ENCODE measurements at places on chromosomes 16 and 17. TPM values are rescaled to one million over a fixed set of nuclear protein-coding genes. Genes with fewer than 3 reads are reported as not detected.
A peak's percentile ranks its signal among the peaks of the same experiment; 100 is the strongest.

Gene GP1BA
- not detected for total RNA-seq

- no peak for DNase-seq
Measured at GRCh38 chr17:83086199-83086880, 6.9 kb downstream of the METRNL start.

- peak; percentile 99 for DNase-seq
Measured at GRCh38 chr16:65125871-65126270, 4.0 kb upstream of the CDH11 start.

Gene BCKDK
- total RNA-seq, result 26.9 TPM

Gene SYT17
- 4.1 TPM for total RNA-seq

DNA sequence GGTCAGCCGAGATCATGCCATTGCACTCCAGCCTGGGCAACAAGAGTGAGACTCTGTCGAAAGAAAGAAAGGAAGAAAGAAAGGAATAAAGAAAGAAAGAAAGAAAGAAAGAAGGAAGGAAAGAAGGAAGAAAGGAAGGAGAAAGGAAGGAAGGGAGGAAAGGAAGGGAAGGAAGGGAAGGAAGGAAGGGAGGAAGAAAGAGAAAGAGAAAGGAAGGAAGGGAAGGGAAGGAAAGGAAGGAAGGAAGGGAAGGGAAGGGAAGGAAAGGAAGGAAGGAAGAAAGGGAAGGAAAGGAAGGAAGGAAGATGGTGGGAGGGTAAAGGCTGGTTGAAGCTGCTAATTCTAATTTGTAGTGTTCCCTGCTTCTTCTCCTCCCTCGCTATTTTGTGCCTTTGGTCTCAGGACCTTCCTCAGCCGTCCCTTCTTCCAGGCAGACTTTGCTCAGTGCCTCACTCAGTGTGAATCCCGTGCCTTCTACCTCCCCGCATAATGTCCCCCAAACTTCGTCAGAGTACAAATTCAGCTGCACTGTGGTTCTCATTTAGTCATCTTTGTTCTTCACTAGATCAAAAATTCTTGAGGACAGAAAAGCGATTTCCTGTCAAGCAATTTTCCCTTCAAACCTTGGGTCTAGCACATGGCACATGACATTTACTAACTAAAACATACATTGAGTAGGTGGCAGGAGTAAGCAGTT lies 31.1 kb upstream of the PAFAH1B1 start:
- DNase-seq, result no peak

DNA sequence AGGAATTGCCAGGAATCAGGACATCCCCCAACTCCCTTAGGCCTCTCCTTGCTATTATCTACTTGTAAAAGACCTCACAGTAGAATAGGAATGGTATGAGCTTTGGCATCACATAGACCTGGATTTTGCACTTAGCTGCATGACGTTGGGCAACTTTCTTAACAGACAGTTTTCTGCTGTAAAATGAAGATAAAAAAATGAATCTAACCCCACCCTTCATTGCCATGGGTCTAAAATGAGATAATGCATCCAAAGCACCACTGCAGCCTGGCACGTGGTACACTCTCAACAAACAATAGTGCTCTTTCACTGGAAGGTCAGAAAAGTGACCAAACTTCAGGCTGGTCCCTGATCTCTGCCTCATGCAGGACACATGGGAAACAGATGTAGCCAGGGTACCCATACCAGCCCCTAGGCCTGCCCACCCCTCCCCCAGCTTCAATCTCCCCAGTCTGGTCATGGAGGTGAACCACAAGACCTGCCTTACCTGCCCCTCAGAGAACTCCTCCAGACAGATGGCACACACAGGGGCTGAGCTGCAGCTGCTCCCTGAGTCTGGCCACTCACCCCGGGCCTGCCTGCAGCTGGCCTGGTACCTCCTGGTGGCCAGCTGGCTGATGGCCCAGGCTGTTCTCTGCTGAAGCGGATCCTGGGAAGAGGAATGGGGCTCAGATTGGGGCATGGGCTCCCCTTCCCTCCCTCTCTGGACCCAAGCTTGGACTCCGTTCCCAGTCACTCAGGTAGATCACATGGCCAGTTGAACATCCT lies 8.5 kb upstream of the SUPT4H1 start:
- DNase-seq, result no peak

Gene HBA1
- total RNA-seq, result 2.2 TPM

Gene PYY
- total RNA-seq, result not detected

DNA sequence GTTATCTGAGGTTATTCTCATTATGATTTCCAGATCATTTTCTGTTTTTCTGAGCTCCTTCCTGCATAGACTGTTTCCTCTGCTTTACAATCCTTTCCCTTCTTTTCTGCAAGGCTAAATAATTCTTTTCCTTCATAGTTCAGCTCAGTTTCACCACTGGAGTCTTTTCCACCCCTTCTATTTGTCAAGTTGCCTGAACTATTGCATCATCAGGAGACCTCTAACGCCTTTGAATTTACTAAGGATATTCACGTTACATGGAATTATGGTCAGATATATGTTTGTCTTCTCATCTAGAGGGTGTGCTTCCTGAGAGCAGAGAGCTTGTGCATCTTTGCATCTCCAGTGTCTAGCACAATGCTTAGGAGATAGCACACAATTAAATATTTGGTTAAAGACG lies 140.4 kb upstream of the CA10 start:
- DNase-seq, result no peak

- no peak for DNase-seq
Measured at GRCh38 chr17:76537578-76538280, at the start of gene CYGB. TSS of gene CYGB (minus strand) at chr17:76537709. CDS start at chr17:76537542, 167 bp downstream.

DNA sequence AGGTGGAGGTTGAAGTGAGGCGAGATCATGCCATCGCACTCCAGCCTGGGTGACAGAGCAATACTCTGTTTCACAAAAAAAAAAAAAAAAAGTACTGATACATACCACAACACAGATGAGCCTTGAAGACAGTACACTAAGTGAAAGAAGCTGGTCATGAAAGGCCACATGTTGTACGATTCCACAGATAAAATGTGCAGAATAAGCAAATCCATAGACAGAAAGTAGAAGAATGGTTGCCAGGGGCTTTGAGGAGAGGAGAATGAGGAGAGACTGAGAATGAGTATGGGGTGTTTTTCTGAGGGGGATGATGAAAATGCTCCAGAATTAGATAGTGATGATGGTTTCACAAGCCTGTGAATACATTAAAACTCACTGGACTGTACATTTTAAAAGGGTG lies 155.6 kb upstream of the PSMD7 start:
- no peak for DNase-seq
